Activated naive CD4-positive, alpha-beta T cell (primary cell): ENCODE measurements at places on chromosomes 5 and 9.

DNA sequence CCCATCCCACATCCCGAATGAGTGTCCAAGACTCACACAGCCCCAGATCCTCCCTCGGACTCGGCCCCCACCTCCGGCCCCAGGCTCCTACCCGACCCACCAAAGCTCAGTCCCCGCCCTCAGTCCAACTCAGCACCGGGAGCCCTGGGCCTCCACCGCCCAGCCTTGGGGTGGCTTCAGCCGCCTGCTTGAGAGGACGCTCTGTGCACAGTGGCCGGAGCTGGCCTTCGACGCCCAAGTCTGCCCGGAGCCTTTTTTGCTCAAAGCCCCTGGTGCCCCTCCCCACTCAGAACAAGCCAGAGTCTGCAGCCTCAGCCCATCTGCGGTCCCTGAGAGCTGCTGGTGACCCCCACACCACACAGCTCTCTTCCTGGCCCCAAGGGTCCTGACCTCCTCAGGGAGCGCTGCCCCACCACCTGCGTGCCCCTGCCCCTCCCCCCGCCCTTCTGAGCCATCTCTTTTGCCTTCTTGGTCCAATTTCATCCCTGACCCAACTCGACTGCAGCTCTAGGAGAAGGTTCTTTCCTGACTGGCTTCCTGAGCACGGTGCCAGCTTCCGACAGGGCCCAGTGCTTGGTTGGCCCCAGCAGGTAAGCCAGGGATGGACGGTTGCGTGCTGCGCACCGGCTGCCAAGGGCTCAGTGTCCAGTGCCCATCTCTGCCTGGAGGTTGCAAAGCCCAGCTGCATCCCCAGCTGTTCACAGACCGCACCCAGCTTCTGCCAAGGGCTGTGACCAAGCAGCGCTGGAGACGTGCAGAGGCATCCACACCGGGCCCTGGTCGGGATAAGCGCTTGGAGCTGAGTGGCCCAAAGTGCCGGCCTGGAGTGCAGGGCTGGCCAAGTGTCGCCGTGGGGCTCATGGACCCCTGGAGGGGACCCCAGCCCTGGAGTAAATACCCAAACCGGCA is 27.7 kb upstream of the NSMF start:
- DNase-seq: no peak

GRCh38 chr5:142396436-142397038 is 71.7 kb upstream of the SPRY4 start:
- DNase-seq: no peak

DNA sequence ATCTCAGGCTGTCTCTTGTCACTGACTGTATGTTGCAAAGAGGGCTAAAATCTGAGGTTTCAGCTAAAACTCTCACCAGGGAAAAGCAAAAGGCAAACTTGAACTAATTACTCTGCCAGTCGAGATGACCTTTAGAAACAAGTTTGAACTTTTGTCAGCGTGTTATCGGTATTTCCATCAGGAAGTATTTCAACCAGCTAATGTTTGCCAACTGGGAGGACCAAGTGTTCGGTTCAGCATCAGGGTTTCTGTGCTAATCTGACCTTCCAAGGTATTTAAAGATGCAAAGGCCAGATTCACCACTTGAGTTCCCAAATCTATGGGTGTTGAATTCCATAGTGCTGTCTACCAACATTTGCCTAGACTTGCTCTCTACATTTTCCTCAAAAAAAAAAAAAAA is 230.5 kb downstream of the SLIT3 start:
- DNase-seq: no peak

DNA sequence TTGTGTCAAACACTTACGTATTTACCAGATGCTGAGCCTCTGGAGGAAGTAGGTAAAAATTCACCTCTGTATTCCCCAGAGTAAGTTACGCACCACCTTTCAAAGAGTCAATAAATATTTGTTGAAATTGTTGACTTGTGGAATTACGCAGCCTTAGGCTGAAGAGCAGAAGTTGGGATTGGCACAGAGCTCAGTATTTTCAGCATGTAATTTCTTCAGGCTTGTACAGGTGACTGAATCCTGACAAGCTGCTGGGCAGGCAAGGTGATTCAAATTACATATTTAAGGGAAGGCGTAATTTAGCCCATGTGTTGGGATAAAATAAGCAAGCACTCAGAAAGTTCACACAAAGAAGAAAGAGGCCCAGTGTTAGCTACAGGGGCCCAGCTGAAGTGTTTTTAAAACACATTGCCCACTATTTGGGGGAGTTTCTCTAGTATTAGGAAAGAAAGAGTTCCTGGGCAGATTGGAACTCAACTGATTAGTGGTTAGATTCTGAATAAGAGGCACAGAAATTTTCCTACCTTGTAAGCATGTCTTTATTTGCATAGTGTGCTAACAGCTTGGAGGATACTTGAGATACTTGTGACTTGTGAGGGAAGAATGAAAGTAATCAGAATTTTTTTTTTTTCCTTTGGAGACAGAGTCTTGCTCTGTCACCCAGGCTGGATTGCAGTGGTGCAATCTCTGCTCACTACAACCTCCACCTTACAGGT is 165.3 kb upstream of the FBXL7 start:
- DNase-seq: no peak

DNA sequence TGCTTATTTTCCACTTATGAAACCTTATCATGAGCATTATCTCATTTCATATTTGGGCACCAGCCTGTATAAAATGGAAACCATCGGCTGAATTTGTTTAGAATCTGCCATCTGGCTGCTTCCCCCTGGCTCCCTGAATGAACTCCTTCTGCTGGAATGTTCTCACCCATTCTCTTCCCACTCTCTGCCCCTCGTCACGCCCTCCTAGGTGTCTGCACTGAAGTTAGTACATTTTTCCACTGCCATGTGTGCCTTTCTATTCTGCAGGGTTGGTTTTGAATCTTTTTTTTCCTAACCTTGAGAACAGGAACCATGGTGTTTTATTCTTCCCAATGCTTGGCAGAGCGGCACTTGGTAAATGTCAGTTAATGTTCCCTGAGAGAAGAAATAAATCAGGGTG is 359.7 kb downstream of the MLLT3 start:
- DNase-seq: no peak
